ENCODE measurements at places on chromosomes 7 and 10.
A peak's percentile ranks its signal among the peaks of the same experiment; 100 is the strongest.

- no peak for DNase-seq
These were observed 131.4 kb upstream of the ODAD2 start for GRCh38 chr10:28130267-28130666.

DNA sequence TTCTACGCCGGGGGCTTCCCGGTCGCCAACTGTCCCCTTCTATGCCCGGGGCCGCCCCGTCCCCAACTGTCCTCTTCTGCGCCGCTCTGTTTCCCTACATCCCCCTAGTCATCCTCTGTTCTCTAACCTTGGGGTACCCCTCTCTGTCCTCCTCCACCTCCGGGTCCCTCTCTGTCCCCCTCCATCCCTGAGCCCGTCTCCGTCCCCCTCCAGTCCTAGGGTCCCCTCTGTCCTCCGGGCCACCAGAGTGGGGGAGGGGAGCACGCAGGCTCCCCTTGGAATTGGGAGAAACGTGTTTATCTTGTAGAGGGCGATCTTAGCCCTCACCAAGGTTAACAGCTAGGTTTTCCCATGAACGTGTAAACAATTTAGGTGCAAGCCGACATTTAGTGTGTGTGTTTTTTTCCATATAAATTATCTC lies 852 bp upstream of the KLF6 start:
- peak; percentile 75 for DNase-seq

GRCh38 chr10:76778914-76779795 lies 858.5 kb downstream of the KCNMA1 start:
- peak; percentile 48 for DNase-seq

- DNase-seq: peak; percentile 78
These were observed 81.9 kb upstream of the DYNC1I1 start for GRCh38 chr7:95690367-95690947.

GRCh38 chr7:102875700-102876295 lies 37.0 kb upstream of the LRRC17 start:
- DNase-seq: no peak

DNA sequence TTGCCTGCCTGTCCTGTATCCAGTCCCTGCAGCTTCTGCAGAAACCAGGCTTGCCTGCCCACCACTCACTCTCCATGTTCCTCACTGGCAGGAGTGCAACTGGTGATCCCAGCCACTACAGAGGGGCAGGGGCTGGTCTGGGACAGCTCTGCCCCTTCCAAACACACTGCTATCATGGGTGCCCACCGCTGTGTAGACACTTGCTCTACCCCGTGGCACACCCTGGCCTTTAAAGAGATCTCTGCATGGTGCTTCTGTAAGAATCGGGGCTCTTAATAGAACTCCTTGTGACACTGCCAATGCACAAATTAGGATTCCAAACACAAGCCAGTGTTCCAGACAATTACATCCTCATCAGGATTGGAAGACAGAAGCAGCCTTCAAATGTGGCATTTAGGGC lies 41.7 kb downstream of the C10orf90 start:
- DNase-seq: no peak

- DNase-seq: peak; percentile 18
These were observed 38.7 kb upstream of the PPP1R17 start for GRCh38 chr7:31648288-31648687.

DNA sequence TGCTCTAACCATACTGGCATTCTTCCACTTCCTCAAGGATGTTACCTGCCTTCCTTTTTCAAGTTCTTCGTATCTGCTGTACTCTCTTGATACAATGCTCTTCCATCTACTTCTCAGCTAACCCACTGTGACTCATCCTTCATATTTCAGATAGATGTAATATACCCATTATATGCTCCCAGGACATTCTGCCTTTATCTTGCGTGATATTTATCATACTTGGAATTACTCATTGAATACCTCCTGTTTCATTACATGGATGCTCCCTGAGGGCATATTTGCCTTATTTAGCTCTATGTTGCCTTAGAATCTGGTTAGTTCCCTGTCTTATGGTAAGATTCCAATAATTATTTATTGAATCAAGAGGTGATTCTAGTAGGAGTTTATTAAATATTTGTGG lies 706.4 kb downstream of the SORCS3 start:
- no peak for DNase-seq

GRCh38 chr7:69962186-69963065 lies 364.2 kb downstream of the AUTS2 start:
- DNase-seq: no peak

GRCh38 chr10:69873135-69873639 lies 71.5 kb downstream of the COL13A1 start:
- DNase-seq: no peak

DNA sequence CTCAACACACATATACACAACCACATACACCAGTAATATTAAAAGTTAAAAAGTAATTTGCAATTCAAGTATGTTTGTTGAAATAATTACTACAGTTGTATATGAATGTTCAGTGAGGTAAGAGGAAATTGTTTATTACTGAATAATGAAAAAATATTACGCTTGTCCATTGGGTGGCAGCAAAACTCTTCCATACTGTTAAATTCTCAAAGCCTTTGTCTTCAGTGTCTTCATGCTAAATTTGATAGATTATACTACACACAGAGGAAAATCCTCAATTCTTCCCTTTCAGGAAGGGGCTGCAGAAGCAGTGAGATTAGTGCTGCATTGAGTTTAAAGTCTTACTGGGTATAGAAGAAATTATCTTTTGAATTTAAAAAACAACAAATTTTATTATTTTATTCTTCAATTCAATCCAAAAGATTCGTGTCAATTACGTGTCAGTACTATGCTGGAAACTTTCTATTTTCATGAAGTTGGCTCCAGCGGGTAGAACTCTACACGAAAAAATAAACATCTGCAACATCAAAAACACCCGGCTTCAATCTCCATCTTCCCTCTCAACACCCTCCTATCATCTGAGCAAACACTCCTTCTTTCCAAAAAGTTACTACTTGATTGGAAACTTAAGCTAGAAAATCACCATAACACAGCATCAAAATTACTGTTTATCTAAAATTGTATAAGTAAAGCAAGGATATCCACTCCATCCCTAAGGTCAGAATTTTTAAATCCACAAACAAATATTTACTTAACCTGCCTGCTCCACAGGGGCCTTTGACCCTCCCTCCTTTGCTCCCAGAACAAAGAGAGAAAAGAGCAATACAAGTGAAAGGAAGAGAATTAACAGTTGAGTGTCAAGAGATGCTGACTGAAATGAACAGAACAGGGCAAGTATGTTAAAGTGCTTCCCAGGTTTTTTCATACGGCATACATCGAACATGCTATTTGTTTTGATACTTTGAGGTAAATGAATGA lies 37.0 kb upstream of the TES start:
- DNase-seq: peak; percentile 50

DNA sequence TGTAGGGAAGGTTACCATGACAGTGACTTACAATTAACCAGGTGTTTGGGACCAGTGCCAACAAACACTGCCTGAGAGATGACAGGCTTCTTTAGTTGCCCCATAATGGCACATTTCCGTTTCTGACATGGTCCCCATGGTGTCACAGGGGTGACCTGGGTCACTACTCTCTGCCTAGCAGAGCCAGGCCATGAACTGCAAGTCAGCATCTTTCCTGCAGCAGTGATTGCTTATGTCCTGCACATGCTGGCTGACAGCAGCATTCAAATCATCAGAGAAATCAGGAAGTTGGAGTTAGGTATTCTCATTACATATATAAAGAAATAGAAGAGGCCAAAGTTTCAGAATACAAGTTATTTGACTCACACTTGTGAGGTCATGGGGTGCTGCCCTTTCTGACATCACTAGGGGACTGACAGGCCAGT lies 47.1 kb upstream of the ZNRF2 start:
- DNase-seq: no peak

DNA sequence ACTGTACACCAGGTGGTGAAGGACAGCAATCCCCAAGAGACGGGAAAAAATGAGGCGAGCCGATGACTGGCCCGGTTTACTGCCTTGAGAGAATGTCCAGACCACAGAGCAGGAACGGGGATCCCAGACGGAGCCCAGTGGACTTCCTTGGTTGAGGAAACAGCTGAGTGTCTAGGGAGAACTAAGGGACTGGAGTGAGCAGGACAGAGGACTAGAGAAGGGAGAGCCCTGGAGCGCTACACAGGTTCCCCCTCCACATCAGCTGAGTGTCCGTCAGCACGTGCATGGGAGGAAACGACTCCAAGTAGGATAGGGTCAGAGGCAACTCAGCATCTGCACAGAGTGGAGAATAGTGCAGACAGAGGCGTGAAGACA lies 7.1 kb upstream of the WDR86 start:
- no peak for DNase-seq

DNA sequence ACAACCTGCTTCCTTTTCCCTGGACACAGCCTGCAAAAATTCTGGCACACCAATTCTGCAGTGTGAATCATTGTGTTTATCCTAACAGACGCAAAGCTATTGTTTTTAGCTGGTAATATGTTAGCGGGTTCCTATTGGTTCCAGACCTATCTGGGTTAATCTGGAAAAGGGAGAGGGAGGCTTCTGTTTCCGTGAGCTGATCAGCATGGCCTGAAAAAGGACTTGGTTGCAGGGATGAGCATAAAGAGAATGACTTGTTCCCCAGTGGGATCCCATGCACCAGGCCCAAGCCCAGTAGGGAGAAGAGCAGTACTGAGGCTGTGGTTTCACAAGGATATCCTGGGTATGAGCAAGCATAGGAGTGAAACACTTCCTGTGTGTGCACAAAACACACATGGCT lies 78.4 kb downstream of the PDE1C start:
- DNase-seq: no peak

DNA sequence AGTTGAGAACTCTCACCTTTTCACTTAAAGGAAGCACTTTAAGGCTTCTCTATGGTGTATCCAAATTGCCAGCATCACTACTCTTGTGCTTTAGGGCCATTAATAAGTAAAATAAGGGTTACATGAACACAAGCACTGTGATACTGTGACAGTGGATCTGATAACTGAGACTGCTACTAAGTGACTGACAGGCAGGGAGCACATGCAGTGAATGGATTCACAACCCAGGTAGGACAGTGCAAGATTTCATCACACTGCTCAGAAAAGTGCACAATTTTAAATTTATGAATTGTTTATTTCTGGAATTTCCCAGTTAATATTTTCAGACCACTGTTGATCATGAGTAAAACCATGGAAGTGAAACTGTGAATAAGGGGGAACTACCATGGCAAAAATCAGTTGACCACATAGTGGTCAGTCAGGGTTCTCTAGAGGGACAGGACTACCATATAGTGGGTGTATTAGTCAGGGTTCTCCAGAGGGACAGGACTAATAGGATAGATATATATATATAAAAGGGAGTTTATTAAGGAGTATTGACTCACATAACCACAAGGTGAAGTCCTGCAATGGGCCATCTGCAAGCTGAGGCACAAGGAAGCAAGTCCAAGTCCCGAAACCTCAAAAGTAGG lies 20.9 kb upstream of the CYP51A1 start:
- no peak for DNase-seq

DNA sequence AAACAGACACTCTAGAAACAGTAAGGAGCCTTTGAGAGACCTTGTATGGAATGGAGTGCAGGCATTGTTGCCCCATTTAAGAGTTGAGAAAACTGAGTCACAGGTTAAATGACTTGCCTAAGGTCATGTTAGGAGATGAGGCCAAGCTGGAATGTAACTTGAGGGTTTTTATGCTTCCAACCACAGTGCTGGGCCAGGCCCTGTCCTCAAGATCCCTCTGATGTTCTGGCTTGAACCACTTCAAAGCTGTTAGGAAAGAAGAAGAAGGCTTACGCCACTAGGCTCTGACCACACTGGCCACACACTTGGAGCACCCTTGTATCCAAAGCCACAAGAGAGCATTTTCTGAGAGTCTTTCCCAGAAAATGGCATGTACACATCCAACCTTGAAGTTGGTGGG lies 42.7 kb downstream of the PLAU start:
- no peak for DNase-seq

DNA sequence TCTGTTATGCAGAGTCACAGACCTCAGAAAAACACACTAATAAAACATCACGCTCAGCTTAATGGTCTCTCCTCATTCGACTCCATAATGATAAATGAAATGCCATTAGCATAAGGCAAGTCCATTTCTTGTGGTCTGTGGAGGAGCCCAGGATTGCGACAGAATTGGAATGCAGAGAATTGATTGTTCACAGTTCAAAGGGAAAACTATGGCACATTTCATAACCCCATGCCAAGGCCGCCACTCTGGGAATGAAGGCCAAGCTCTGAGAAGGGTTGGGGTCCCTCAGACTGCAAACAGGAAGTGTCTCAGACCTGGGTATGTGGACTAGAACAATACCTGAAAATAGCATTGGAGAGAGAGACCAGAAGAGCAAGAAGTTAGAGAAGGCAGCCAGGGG lies 398.9 kb downstream of the ADRA2A start:
- no peak for DNase-seq

- no peak for DNase-seq
These were observed 8.7 kb downstream of the NCAPG2 start for GRCh38 chr7:158695726-158696452.

DNA sequence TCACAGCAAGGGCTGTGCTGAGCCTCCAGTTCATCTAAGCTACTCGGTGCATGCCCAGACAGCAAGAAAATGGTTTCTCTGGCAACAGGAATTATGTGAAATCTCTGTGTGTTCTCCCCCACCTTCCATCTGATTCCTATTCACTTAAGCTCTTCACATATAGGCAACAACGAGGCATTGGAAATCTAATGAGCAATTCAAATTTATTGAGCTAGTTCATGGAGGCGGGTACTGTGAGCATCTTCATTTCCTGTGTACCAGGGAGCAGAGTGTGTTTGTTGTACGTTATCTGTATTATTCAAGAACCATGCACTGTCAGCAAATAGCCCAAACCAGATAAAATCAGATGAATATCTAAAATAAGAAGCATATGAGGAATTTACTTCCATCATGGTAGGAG lies 739.1 kb downstream of the MAGI2 start:
- DNase-seq: no peak

- DNase-seq: peak; percentile 63
These were observed 153.1 kb upstream of the UNC5B start for GRCh38 chr10:71059054-71059818.

GRCh38 chr10:79995979-79996634 lies 47.2 kb upstream of the SFTPD start:
- no peak for DNase-seq

DNA sequence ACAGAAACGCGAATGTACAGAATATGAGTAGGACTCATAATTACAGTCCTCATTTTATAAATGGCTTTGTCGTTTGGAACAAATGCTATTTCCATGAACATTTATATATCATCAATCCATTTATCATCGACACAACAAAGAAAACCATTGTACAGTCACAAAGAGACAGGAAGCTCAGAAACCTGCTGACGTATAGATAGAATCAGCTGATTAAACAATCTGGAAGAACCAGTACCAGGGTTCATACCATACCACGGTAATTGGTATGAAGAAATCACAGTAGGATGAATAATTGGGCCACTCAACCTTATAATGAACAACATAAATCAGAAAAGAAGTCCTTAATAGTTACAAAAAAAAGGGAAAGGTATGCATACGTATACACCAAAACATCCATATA lies 295.0 kb downstream of the PARD3 start:
- DNase-seq: no peak

- DNase-seq: no peak
These were observed 56.1 kb downstream of the ZRANB1 start for GRCh38 chr10:124997771-124998623.

DNA sequence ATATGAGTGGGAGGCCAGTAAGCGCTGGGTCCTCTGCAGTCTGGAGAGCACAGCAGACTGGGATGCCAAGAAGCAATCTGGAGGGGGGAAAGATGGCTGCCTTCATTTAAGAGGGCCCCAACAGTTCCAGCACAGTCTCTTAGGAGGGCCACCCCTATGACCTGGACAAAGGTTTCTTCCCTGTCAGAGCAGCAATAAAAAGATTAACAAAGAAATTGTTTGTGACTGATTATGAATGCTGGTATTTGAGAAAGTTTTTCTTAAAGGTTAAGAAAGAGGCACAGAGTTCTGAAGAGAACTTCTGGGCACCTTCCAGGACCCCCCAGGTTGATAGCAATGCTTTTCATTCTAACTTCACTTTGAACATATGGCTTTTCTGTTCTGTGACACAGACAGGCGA lies 52.3 kb downstream of the CYP26A1 start:
- DNase-seq: no peak
